Upper lobe of right lung (tissue), 1 donor: ENCODE measurements at places on chromosomes 2 and 18. TPM values are rescaled to one million over a fixed set of nuclear protein-coding genes. Genes with fewer than 3 reads are reported as not detected.
A peak's percentile ranks its signal among the peaks of the same experiment; 100 is the strongest.

DNA sequence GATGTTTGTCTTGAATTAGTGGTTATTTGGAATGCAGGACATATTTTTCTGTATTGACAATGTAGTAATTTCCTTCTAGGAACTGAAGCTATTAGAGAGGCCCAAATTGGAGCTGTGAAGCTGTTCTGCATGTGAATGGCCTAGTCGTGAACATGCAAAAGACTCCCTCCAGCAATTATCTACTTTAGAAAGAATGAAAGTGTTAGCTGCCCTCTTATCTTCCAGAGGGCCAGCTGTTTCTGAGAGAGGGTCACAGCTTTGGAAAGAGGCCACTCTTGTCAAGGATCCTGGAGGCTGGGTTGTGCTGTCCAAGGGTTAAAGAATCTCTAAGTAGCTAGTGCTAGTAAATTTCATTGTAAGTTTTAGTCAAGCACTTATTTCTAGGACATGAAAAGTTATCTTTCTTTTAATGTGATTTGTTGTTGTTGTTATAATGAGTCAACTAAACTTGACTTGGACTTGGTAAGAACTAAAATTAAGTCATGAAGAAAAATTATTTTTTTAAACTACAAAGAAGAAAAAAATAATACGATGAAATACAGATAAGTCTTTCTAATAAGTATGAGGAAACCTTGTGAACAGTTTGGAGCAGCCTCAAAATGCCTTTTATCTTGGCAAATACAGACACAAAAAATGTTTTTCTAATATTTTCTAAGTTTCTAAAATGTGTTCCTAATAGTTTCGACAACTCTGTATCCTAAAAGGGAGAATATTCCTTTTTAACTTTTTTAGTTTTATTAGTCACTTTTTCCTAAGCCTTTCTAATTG lies 36.8 kb downstream of the DPP4 start:
- no peak for DNase-seq
- no peaks in the 10 kb centered on the region for H3K27me3 ChIP-seq
- H3K4me1 ChIP-seq: no peaks in the 10 kb centered on the region
- H3K27ac ChIP-seq: no peak overlapping the region

DNA sequence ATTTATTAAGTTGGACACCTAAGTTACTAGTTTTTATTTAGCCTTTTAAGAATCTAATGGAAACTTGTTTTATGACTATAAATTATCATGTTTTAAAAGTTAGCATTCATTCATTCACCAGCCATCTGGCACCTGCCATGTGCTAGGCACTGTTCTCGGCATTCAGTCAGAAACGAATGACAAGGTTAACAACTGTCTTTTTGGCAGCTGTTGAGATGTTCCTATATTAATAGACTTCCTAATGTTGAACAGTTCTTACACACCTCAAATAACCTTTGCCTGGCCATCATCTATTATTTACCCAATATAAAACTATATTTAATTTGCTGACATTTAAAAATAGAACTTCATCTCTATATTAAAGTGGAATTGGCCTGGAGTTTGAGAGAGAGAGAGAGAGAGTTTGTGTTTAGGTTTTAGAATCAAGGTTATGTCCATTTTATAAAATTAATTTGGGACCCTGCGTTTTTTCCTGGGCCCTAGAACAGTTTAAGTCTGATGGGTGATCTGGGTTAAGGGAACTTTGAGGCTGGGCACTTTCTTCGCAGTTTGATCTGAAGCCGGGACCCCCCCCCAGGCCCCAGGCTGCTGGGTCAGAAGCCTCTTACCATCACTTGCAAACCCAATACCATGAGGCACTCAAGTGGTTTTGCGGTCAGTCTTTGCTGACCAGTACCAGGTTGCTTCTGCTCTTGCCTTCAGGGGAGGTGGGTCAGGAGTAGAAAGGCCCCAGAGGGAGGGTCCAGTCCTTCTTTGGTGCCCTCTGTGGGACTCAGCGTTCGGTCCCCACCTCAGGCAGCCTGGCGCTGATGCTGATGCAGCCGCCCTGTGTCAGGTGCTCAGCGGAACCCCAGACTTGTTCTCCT lies 48.3 kb upstream of the ASB1 start:
- H3K4me3 ChIP-seq: no peak overlapping the region
- H3K27me3 ChIP-seq: no peaks in the 10 kb centered on the region
- no peak for DNase-seq
- H3K27ac ChIP-seq: no peak overlapping the region

- H3K36me3 ChIP-seq: no peaks in the 10 kb centered on the region
- H3K27ac ChIP-seq: no peak overlapping the region
- no peaks in the 10 kb centered on the region for H3K27me3 ChIP-seq
- H3K4me1 ChIP-seq: peaks cover 11% of the 10 kb centered on the region
- H3K4me3 ChIP-seq: no peak overlapping the region
- no peak for DNase-seq
Observed at GRCh38 chr2:64607381-64608304, 46.1 kb downstream of the SERTAD2 start.

- H3K4me3 ChIP-seq: no peak overlapping the region
- DNase-seq: no peak
- H3K27ac ChIP-seq: no peak overlapping the region
Observed at GRCh38 chr2:173001664-173002604, 73.7 kb upstream of the MAP3K20 start.

- H3K27me3 ChIP-seq: no peaks in the 10 kb centered on the region
- no peak for DNase-seq
- H3K36me3 ChIP-seq: no peaks in the 10 kb centered on the region
- H3K4me3 ChIP-seq: no peak overlapping the region
Observed at GRCh38 chr2:122754561-122754960, 999.1 kb downstream of the TSN start.

GKN1 gene
- not detected for total RNA-seq

DNA sequence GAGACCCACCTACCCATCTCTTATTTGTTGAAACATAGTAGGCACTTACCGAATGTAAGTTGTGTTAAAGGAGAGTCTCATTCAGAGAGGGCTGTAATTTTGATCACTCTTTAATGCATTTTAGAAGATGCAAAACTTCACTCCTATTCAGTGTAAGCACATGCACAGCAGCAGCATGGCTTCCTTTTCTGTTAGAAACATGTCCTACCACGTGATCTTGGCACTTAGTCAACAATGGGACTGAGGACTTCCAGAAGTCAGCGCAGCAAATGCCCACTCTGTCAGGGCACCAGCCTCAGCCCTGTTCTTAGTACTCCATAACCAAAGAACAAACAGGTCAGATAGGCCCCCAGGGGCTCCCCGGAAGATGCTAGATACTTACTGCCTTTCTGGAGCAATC lies 456.5 kb downstream of the METTL4 start:
- no peak overlapping the region for H3K4me3 ChIP-seq
- H3K36me3 ChIP-seq: no peaks in the 10 kb centered on the region
- no peaks in the 10 kb centered on the region for H3K27me3 ChIP-seq
- no peaks in the 10 kb centered on the region for H3K4me1 ChIP-seq
- no peak for DNase-seq

- no peak overlapping the region for H3K27ac ChIP-seq
- H3K36me3 ChIP-seq: no peaks in the 10 kb centered on the region
- DNase-seq: peak; percentile 57
- no peak overlapping the region for H3K4me3 ChIP-seq
- no peaks in the 10 kb centered on the region for H3K4me1 ChIP-seq
Observed at GRCh38 chr18:80178935-80179818, 68.1 kb downstream of the PARD6G start.

PLGLB2 gene
- 2.4 TPM for total RNA-seq

SS18 gene
- 60.0 TPM for total RNA-seq

DNA sequence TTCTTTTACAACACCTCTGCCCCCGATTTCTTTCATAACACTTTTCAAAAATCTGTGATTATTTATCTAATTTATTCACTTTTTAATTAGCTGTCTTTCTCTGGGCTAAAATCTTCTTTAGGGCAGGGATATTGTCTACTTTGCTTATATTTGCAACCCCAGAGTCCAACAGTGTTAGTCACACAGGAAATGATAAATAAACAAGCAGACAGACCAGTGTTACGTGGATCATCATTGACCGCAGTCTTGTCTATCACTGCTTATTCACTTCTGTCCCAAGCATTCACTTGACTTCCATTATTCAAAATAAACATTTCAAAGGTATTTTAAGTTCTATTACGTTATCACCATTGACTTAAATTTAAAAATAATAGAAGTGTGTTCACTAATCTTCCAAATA lies 237.6 kb upstream of the UBE2E3 start:
- H3K27me3 ChIP-seq: no peaks in the 10 kb centered on the region
- H3K4me3 ChIP-seq: no peak overlapping the region
- H3K36me3 ChIP-seq: no peaks in the 10 kb centered on the region

- H3K27me3 ChIP-seq: peaks cover 14% of the 10 kb centered on the region
- H3K4me1 ChIP-seq: no peaks in the 10 kb centered on the region
- no peak for DNase-seq
- H3K27ac ChIP-seq: no peak overlapping the region
- no peak overlapping the region for H3K4me3 ChIP-seq
Observed at GRCh38 chr2:60540074-60540473, 13.4 kb downstream of the BCL11A start.

DNA sequence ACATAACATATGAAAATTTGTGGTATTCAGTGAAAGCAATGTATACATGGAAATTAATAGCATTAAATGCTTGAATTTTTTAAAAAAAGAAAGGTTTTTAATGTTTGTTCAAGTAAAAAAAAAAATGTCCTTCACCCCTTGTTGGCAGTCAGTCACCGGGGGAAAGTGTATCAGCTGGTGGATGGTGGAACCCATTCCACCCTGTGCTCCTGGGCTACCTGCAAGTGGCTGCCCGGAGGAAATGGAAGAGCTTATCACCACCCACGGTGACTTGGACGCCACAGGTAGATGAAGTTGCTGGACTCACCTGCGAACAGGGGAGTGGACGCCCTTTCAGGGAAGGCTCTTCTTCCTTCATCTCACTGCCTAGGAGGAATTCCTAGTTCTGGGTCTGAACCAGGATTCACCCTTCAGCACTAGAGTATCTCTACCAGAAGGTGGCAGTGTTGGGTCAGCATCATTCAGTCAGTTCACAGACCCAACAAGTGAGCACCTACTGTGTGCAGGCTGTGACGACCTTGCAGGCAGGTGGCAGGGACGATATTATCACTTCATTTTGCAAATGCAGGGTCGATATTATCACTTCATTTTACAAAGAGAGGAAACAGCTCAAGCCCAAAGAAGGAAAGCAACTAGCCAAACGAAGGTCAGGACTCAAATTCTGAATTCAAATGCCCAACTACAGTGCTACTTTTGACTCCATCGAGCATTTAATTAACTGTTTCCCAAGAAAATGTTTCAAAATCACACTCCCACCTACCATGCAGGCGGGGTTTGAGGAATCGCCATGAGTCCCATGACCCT lies 35.8 kb downstream of the CIB4 start:
- no peak overlapping the region for H3K27ac ChIP-seq
- H3K27me3 ChIP-seq: no peaks in the 10 kb centered on the region
- no peak overlapping the region for H3K4me3 ChIP-seq
- peaks cover 6% of the 10 kb centered on the region for H3K4me1 ChIP-seq
- no peaks in the 10 kb centered on the region for H3K36me3 ChIP-seq

- DNase-seq: no peak
- H3K4me1 ChIP-seq: no peaks in the 10 kb centered on the region
- no peaks in the 10 kb centered on the region for H3K36me3 ChIP-seq
- H3K4me3 ChIP-seq: no peak overlapping the region
Observed at GRCh38 chr2:167827352-167828097, 419.9 kb downstream of the STK39 start.

DNA sequence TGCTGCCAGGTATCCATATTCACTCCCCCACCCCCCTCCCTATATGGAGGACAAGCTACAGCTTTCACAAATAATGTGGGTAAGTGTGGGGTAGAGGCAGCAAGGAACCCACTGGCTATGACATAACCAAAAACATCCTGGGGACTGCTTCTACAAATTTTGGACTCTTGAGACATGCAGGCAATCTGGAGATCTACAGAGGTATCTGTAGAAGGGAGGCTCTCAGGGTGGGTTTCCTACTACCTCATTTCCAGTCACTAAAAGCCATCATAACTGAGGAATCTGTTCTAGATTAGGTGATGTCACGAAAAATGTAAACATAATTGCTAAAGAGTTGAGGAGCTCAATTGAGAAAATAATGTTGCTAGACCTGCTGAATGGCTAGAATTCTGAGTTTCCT lies 46.8 kb upstream of the WIPF1 start:
- no peak overlapping the region for H3K27ac ChIP-seq
- H3K36me3 ChIP-seq: no peaks in the 10 kb centered on the region

GALNT13 gene
- 5.8 TPM for total RNA-seq

DNA sequence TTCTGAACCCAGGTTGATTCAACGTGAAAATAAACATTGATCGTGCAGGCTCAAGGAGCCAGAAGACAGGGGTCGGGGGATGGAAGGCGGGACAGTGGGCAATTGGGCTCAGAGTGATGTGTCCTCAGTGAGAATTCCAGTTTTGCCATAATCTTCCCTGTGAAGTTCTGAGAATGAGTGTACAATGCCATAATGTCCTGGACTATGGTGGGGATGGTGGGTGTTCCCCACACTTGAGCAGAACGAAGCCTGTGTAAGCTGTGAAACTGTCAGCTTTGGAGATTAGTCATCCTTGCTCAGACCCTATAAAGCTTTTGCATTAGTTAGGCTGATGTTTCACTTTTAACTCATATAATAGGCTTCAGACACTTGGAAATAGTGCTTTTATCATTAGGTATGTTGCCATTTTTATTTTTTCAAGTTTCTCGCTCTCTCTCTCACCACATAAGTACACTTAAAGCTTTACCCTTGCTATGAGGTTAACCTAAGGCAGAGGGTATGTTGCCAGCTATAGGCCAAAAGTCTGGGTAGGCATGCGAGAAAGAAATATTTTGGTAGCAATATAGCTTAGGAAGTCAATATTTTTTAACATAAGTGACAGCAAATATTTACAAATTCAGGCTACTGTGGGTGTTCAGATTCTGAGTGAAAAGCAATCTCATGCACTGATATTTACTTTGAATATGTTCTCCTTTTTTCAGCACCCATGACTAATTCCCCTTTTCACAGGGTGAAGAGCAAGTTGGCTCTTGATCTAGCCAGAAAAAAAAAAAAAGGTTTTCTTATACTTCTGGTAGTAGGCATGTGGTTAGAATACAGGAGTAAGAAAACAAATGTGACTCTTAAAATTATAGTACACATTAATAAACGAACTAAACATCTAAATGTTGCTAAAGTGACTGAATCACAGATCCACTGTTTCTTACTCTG lies 47.2 kb downstream of the CDC42EP3 start:
- H3K27ac ChIP-seq: no peak overlapping the region
- H3K4me1 ChIP-seq: peaks cover 25% of the 10 kb centered on the region
- H3K36me3 ChIP-seq: no peaks in the 10 kb centered on the region
- H3K27me3 ChIP-seq: no peaks in the 10 kb centered on the region
- no peak overlapping the region for H3K4me3 ChIP-seq

GRCh38 chr2:101930019-101930418 lies 61.7 kb upstream of the IL1R2 start:
- H3K27me3 ChIP-seq: no peaks in the 10 kb centered on the region
- DNase-seq: no peak
- no peak overlapping the region for H3K27ac ChIP-seq
- no peaks in the 10 kb centered on the region for H3K36me3 ChIP-seq
- H3K4me1 ChIP-seq: no peaks in the 10 kb centered on the region

DNA sequence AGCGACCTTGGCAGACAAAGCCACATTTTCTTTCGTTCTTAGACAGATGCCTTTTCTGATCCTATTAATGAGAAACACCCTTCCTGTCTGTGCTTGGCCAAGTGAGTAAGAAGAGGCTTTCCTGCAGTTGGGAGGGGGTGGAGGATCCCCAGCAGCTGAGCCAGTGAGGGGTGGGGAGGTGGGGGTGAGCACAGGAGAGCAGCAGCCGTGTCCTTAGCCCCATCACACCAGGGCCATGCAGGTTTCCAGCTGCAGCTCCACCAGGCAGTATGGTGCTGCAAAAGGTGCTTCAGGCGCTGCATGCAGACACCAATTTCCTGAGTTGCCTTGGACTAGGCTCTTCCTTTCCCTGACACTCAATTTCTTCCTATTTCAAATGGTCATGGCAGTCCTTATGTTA lies 123.3 kb upstream of the SIX2 start:
- no peak overlapping the region for H3K4me3 ChIP-seq
- no peak overlapping the region for H3K27ac ChIP-seq
- DNase-seq: no peak
- no peaks in the 10 kb centered on the region for H3K36me3 ChIP-seq
- H3K27me3 ChIP-seq: no peaks in the 10 kb centered on the region
- H3K4me1 ChIP-seq: no peaks in the 10 kb centered on the region

MAP3K19 gene
- not detected for total RNA-seq
